Panc1 (cell line): ENCODE measurements at places on chromosomes 3 and 15. TPM values are rescaled to one million over a fixed set of nuclear protein-coding genes. Genes with fewer than 3 reads are reported as not detected.

GUCA1C gene
- not detected for total RNA-seq

GOLGA6L4 gene
- total RNA-seq: 2.7 TPM

CIDEC gene
- not detected for total RNA-seq

GOLGA6L10 gene
- 3.5 TPM for total RNA-seq

KNG1 gene
- 0.23 TPM for total RNA-seq

SATB1 gene
- 0.31 TPM for total RNA-seq

REC114 gene
- total RNA-seq: not detected

GOLGA6B gene
- total RNA-seq: not detected

ATP2B2 gene
- not detected for total RNA-seq

TNIK gene
- total RNA-seq: 1.9 TPM

CSTA gene
- total RNA-seq: not detected

SLC9C1 gene
- total RNA-seq: not detected

LOXL1 gene
- total RNA-seq: 18.6 TPM

MCCC1 gene
- 24.2 TPM for total RNA-seq

CPLX3 gene
- total RNA-seq: not detected

DTX3L gene
- 32.3 TPM for total RNA-seq

RASGRP1 gene
- 0.51 TPM for total RNA-seq

DLEC1 gene
- not detected for total RNA-seq

RBP2 gene
- total RNA-seq: not detected

OR5H6 gene
- not detected for total RNA-seq

TMEM212 gene
- not detected for total RNA-seq

CAMKV gene
- total RNA-seq: 0.85 TPM

GOLGA8J gene
- 0.44 TPM for total RNA-seq

SH2D7 gene
- total RNA-seq: not detected

ASB14 gene
- not detected for total RNA-seq

ITIH4 gene
- total RNA-seq: 1.5 TPM

GOLGA8O gene
- total RNA-seq: 0.69 TPM

NR2E3 gene
- total RNA-seq: 0.98 TPM

CADPS gene
- total RNA-seq: not detected

TOPBP1 gene
- 78.4 TPM for total RNA-seq

MINAR1 gene
- 0.62 TPM for total RNA-seq

CACNA1D gene
- 23.0 TPM for total RNA-seq

DOCK3 gene
- 0.21 TPM for total RNA-seq

PGBD4 gene
- 2.3 TPM for total RNA-seq

GALK2 gene
- 35.0 TPM for total RNA-seq
